ENCODE measurements at places on chromosomes 6 and 20. TPM values are rescaled to one million over a fixed set of nuclear protein-coding genes. Genes with fewer than 3 reads are reported as not detected.

DNA sequence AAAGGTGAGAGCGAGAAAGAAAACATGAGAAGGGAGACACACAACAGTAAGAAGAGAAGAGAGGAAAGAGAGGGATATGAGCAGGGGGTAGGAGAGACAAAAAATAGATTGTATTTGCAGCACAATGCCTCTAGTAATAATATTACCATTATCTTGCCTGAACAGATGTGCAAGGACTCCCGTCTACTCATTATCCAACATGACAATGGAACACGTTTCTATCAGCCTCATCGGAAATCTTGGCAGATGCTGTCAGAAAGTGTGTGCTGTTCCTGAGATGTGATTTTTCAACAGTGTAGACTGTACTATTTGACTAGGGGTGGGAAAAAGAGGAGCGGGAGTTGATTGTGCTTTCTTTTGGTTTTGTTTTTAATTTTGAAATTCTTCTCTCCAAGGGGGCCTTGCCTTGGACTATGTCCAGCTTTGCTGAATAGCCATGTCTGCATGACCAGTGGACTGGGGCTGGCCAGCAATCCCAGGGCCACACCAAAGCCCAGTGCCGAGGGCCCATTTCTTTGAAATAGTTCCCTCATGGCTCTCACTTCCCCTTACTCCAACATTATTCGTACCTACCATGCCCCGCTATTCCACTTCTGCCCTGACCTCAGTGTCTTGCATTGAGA is 11.3 kb upstream of the TRAM2 start:
- DNase-seq, result no peak

DNA sequence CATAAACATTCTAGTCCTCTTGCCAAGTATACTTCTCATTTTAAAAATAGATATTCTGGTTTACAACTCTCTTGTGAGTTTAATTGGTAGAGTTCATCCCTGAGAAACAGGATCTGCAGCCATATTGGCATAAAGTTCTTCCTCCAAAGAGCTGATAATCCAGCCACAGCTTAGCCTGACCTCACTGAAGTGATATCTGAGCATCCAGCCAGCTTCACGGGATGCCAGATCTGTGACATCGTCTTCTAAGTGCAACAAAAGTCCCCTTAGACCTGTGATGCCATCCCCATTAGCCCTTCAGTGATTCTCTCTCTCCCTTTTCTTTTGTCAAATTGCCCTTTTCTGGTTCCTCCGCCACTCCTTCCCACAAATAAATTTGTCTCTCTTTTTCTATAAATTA is 180.6 kb upstream of the STXBP5 start:
- DNase-seq, result no peak

GRCh38 chr6:32108094-32108627 is 977 bp downstream of the TNXB start:
- DNase-seq, result no peak

GRCh38 chr20:12093057-12093796 is 175.5 kb downstream of the BTBD3 start:
- no peak for DNase-seq

DNA sequence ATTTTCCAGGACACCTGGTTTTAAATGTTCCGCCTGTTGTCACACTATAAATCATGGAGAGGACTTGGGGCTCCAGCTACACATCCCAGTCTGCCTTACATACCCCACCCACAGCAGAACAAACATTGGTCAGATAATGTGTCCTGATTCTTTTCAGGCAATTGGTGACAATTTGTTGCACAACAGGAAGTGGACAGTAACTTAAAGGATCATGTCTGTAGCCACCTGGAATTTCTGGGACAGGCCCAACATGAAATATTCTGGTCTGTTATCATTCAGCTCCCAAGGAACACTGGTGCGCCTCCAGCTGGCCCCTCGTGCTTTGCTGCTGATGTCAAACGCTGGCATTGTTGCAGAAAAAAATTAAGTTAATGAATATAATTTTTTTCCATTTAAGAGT is 117.2 kb downstream of the SOBP start:
- DNase-seq, result no peak

DNA sequence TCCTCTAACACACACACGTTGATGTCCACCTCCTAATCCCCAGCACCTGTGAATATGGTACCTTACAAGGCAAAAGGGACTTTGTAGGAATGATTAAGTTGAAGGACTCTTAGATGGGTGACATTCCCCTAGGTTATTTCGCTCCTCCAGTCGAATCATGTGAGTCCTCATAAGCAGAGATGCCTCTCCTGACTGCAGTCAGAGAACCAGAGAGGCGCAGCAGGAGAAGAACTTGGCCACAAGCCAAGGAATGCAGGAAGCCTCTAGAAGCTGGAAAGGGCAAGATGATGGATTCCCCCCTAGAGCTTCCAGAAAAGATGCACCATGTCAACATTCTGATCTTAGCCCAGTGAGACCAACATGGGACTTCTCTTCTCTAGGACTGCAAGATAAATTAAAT is 133.1 kb upstream of the PTPRT start:
- no peak for DNase-seq

GRCh38 chr6:2741756-2742155 is 9.0 kb downstream of the MYLK4 start:
- peak; percentile 57 for DNase-seq

- no peak for DNase-seq
Measured at GRCh38 chr6:29870104-29870503, 42.5 kb downstream of the HLA-G start.

- DNase-seq, result peak; percentile 62
Measured at GRCh38 chr6:113047932-113048331, 700.8 kb downstream of the RFPL4B start.

DNA sequence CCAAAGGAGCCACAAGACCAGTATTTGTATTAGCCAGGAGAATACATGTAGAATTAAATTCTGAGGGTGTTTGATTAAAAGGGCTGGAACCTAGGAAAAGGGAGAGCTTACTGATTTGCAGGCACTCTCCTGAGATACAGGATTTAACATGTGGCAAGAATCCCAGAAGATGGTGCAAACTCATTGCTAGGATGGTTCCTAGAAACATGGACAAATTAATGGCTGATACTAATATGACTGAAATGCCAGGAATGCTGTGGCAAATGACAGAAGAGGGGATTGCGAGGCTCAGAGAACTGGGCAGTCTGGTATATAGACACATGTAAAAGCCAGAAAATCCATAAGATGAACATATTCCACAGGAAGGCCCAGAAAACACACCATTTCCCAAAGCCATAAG is 118.1 kb downstream of the RWDD2A start:
- DNase-seq, result no peak

- no peak for DNase-seq
Measured at GRCh38 chr6:145547594-145548335, 187.6 kb downstream of the EPM2A start.

DNA sequence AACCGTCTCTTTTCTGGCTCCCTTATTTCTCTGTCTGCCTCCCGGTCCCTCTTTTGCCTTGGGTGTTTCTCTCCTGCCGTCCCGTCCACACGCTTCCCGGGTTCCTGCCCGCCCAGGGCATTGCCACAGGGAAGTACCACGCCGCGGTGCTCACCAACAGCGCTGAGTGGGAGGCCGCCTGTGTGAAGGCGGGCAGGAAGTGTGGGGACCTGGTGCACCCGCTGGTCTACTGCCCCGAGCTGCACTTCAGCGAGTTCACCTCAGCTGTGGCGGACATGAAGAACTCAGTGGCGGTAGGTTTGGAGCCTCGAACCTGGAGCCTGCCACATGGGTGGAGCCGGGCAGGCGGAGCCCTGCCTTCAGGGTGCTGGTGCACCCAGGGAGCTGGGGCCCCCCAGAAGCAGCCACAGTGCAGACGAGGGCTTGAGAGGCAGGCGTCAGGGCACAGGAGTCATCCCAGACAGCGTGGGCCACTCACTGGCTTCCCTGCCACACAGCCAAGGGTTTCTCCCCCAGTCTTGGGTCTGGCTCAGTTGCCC is 21.3 kb downstream of the NPEPL1 start:
- DNase-seq, result no peak

HLA-E gene
- total RNA-seq, result 105 TPM

FRK gene
- 0.77 TPM for total RNA-seq

MEI4 gene
- total RNA-seq, result 0.54 TPM

SAMD10 gene
- 4.3 TPM for total RNA-seq

Data from astrocyte (in vitro differentiated cells and primary cell).